ENCODE measurements at places on chromosomes 5 and 9.
A peak's percentile ranks its signal among the peaks of the same experiment; 100 is the strongest.

GRCh38 chr5:134592141-134592746 lies 40.4 kb downstream of the SAR1B start:
- no peak overlapping the region for H3K4me3 ChIP-seq
- peak; percentile 32 for DNase-seq
- no peaks in the 10 kb centered on the region for H3K36me3 ChIP-seq
- H3K27ac ChIP-seq: peak overlapping the region; percentile 50
- H3K4me1 ChIP-seq: peaks cover 13% of the 10 kb centered on the region

- peaks cover 50% of the 10 kb centered on the region for H3K4me1 ChIP-seq
- peak overlapping the region; percentile 32 for H3K27ac ChIP-seq
- DNase-seq: no peak
- H3K27me3 ChIP-seq: no peaks in the 10 kb centered on the region
- peaks cover 7% of the 10 kb centered on the region for H3K36me3 ChIP-seq
Observed at GRCh38 chr5:54645882-54646355, 128.4 kb downstream of the SNX18 start.

- H3K27ac ChIP-seq: no peak overlapping the region
- no peaks in the 10 kb centered on the region for H3K36me3 ChIP-seq
- no peak overlapping the region for H3K4me3 ChIP-seq
- no peak for DNase-seq
- no peaks in the 10 kb centered on the region for H3K4me1 ChIP-seq
Observed at GRCh38 chr5:85397451-85397850, 1012.8 kb upstream of the EDIL3 start.

- DNase-seq: peak; percentile 64
- peaks cover 37% of the 10 kb centered on the region for H3K36me3 ChIP-seq
- peaks cover 2% of the 10 kb centered on the region for H3K27me3 ChIP-seq
- peaks cover 43% of the 10 kb centered on the region for H3K4me1 ChIP-seq
- no peak overlapping the region for H3K4me3 ChIP-seq
Observed at GRCh38 chr5:132451387-132451786, 39.2 kb downstream of the IRF1 start.

DNA sequence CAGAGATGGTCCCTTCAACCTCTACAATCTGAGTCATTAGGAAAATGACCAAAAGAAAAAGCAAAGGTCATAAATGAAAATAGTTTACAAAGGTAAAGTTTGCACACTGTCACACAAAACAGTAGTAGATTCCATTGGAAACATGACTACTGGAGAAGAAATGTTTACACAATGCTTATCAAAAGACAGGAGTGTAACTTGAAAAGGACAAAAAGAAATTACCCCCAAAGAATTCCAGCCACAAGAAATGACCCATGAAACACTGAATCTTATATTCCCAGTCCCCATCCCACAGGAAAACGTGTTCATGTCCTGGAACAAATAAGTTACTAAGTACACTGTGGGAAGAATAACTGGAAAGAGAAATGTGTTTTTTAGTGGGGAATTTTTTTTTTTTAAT lies 385.1 kb downstream of the SEMA5A start:
- peaks cover 12% of the 10 kb centered on the region for H3K36me3 ChIP-seq
- no peak for DNase-seq
- no peak overlapping the region for H3K4me3 ChIP-seq
- peaks cover 31% of the 10 kb centered on the region for H3K4me1 ChIP-seq
- H3K27me3 ChIP-seq: peaks cover 3% of the 10 kb centered on the region
- no peak overlapping the region for H3K27ac ChIP-seq

- H3K27ac ChIP-seq: no peak overlapping the region
- H3K4me1 ChIP-seq: no peaks in the 10 kb centered on the region
- H3K36me3 ChIP-seq: no peaks in the 10 kb centered on the region
- H3K4me3 ChIP-seq: no peak overlapping the region
- DNase-seq: no peak
- no peaks in the 10 kb centered on the region for H3K27me3 ChIP-seq
Observed at GRCh38 chr5:152335461-152335860, 69.6 kb downstream of the NMUR2 start.

- DNase-seq: no peak
- peaks cover 12% of the 10 kb centered on the region for H3K36me3 ChIP-seq
- no peak overlapping the region for H3K27ac ChIP-seq
- peaks cover 10% of the 10 kb centered on the region for H3K4me1 ChIP-seq
Observed at GRCh38 chr5:128546658-128547281, 8.7 kb upstream of the FBN2 start.

DNA sequence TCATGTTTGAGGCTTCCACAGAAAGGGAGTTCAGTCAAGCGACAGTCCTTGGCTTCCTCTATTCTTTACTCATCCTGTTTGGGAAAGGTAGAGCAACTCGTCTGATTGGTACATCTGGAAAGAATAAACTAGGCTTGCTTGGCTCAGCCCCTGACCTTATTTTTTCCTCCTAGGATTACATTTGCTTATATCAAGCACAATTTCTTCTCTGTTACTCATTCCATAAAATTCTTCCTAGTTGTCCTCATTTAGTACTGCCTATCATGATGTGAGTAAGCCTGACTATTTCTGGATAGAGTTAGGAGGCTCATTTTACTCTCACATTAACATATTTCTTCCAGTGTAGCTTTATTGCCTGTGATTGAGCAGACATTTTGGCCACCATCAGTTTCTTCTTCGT lies 10.9 kb upstream of the CARNMT1 start:
- no peaks in the 10 kb centered on the region for H3K27me3 ChIP-seq
- peak overlapping the region; percentile 93 for H3K27ac ChIP-seq
- DNase-seq: peak; percentile 94
- H3K4me1 ChIP-seq: peaks cover 50% of the 10 kb centered on the region
- H3K36me3 ChIP-seq: no peaks in the 10 kb centered on the region

DNA sequence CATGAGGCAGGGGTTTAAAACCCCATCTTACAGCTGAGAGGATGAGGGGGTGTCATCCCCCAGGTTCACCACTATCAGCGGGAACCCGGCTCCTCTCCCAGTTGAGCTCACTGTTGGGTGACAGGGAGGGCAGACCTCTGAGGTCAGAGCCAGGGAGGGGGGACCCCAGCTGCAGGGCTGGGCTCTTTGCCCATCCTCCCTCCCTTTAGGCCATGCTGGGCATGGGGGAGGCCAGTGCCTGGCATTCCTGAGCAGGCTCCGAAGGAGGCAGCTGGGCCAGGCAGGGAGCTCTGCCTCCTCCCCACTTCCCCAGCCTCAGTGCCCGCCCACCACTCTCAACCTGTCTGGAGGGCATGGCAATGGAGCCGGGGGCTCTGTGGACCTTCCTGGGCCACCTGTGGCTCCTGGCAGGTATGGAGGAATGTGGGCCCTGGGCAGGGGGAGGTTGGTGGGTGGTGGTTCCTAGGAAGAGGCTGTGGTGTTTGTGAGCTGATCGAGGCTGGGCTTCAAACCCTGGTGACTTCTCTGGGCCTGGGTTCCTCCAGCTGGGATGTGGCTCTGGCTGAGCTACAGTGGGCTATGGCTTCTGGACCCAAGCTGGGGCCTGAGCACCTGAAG lies 12.6 kb downstream of the CRB2 start:
- H3K36me3 ChIP-seq: no peaks in the 10 kb centered on the region
- H3K4me1 ChIP-seq: peaks cover 6% of the 10 kb centered on the region
- no peak for DNase-seq

- no peak overlapping the region for H3K4me3 ChIP-seq
- peaks cover 16% of the 10 kb centered on the region for H3K27me3 ChIP-seq
- H3K4me1 ChIP-seq: peaks cover 31% of the 10 kb centered on the region
- no peak overlapping the region for H3K27ac ChIP-seq
Observed at GRCh38 chr5:71862087-71862486, 143.0 kb downstream of the CARTPT start.

GRCh38 chr9:124502711-124503702 lies 4.2 kb downstream of the NR5A1 start:
- DNase-seq: no peak
- peaks cover 7% of the 10 kb centered on the region for H3K4me1 ChIP-seq
- H3K4me3 ChIP-seq: no peak overlapping the region
- peaks cover 5% of the 10 kb centered on the region for H3K36me3 ChIP-seq

DNA sequence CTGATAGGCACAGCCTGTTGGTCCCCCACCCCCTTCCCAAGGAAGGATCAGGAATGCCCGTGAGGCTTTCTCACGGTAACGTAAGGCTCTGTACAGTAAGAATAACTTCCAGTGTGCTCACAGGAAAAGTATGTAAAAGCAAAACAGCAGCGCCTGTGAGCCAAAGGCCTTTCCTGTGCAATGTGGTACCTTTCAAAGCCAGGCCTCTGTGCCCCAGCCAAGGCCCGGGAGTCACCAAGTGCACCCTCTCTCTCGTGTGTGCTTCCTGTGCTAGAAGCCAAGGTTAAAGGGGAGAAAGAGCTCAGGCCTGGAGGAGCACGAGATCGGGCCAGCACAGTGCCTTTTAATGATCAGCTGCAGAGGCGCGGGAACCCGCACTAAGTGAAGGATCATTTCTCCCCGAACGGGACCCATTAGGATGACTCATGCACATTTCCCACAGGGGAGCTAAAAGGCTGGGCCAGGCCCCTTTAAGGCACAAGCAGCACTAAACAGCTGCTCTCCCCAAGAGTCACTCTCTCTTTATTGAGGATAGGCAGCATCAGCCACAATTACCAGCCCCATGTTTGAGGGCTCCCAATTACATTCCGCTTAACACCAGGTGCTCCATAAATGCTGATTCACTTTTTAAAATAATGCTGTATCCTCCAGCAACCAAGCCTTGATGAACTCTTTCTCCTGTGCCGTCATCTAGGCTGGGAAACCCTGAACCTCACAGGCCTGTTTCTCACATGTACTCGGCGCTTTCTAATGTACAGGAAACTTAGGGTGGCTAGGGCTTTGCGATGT lies 42.8 kb downstream of the SHB start:
- H3K27ac ChIP-seq: peak overlapping the region; percentile 99
- peaks cover 9% of the 10 kb centered on the region for H3K36me3 ChIP-seq
- peak; percentile 93 for DNase-seq
- H3K4me1 ChIP-seq: peaks cover 85% of the 10 kb centered on the region

GRCh38 chr9:17229945-17230560 lies 95.2 kb downstream of the CNTLN start:
- H3K36me3 ChIP-seq: peaks cover 6% of the 10 kb centered on the region
- no peaks in the 10 kb centered on the region for H3K4me1 ChIP-seq
- no peak overlapping the region for H3K27ac ChIP-seq
- no peak overlapping the region for H3K4me3 ChIP-seq

GRCh38 chr5:1763548-1763911 lies 36.1 kb downstream of the MRPL36 start:
- no peaks in the 10 kb centered on the region for H3K36me3 ChIP-seq
- DNase-seq: peak; percentile 67
- peak overlapping the region; percentile 65 for H3K4me3 ChIP-seq
- peaks cover 14% of the 10 kb centered on the region for H3K27me3 ChIP-seq
- peaks cover 16% of the 10 kb centered on the region for H3K4me1 ChIP-seq
- no peak overlapping the region for H3K27ac ChIP-seq

DNA sequence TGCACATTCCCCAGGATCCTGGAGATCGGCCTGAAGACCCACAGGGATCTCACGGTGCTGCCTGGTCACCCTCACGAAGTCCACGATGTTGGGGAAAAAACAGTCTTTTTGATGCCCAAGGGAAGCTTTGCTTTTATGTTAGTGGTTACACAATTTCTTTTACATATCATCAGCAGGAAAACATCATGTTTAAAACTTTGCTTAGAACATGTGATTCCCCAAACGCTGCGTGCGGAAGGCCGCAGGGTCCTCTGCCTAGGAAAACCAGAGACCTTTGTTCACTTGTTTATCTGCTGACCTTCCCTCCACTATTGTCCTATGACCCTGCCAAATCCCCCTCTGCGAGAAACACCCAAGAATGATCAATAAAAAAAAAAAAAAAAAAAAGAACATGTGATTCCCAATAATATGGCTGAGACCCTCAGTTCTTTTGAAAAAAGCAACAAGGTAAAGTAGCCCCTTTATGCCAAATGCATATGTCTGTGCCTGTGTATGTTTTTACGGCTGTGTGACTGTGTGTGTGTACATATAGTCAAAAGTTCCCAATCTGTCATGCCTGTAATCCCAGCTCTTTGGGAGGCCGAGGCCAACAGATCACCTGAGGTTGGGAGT lies 11.5 kb upstream of the AGPAT2 start:
- H3K4me1 ChIP-seq: peaks cover 7% of the 10 kb centered on the region
- no peaks in the 10 kb centered on the region for H3K36me3 ChIP-seq
- DNase-seq: no peak
- no peak overlapping the region for H3K4me3 ChIP-seq

GRCh38 chr5:9686216-9686615 lies 56.1 kb upstream of the TAS2R1 start:
- no peaks in the 10 kb centered on the region for H3K36me3 ChIP-seq
- peaks cover 1% of the 10 kb centered on the region for H3K27me3 ChIP-seq

- no peaks in the 10 kb centered on the region for H3K27me3 ChIP-seq
- H3K4me1 ChIP-seq: no peaks in the 10 kb centered on the region
- no peak overlapping the region for H3K4me3 ChIP-seq
- H3K27ac ChIP-seq: no peak overlapping the region
- no peaks in the 10 kb centered on the region for H3K36me3 ChIP-seq
Observed at GRCh38 chr5:172194985-172195774, 1.2 kb downstream of the EFCAB9 start.

GRCh38 chr5:43156388-43156787 lies 35.6 kb upstream of the NIM1K start:
- no peak overlapping the region for H3K27ac ChIP-seq
- peaks cover 18% of the 10 kb centered on the region for H3K36me3 ChIP-seq
- no peak overlapping the region for H3K4me3 ChIP-seq
- H3K4me1 ChIP-seq: peaks cover 14% of the 10 kb centered on the region
- no peak for DNase-seq
- peaks cover 2% of the 10 kb centered on the region for H3K27me3 ChIP-seq

GRCh38 chr9:34566972-34567371 lies 22.6 kb downstream of the CNTFR start:
- H3K27ac ChIP-seq: no peak overlapping the region
- H3K4me1 ChIP-seq: no peaks in the 10 kb centered on the region
- H3K36me3 ChIP-seq: peaks cover 4% of the 10 kb centered on the region
- no peak overlapping the region for H3K4me3 ChIP-seq
- no peak for DNase-seq

- peaks cover 3% of the 10 kb centered on the region for H3K27me3 ChIP-seq
- no peaks in the 10 kb centered on the region for H3K36me3 ChIP-seq
- peaks cover 26% of the 10 kb centered on the region for H3K4me1 ChIP-seq
Observed at GRCh38 chr9:129028192-129028966, at the start of gene SH3GLB2. SH3GLB2 (minus strand) TSS chr9:129028331; CDS start chr9:129028154, 177 bp downstream.

DNA sequence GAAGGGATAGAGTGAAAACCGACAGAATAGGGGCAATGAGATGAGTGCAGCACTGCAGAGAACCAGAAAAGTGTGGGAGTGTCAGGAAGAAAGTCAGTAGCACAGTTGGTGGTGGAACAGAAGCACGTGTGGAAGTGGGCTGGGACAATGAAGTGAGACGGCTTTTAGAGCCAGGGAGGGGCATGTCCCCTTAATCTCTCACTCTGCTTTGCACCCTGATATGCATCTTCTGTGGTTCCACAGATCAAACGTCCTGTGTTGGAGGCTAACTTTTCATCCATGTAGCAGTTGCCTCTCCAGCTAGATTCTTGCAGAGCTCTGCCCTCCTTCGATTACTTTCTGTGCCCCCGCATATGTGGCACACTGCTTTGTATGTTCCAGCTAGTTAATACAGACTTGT lies 163.6 kb downstream of the DOCK8 start:
- no peak overlapping the region for H3K27ac ChIP-seq
- no peaks in the 10 kb centered on the region for H3K36me3 ChIP-seq
- H3K4me1 ChIP-seq: no peaks in the 10 kb centered on the region
- H3K4me3 ChIP-seq: no peak overlapping the region
- DNase-seq: no peak
